ENCODE measurements at places on chromosomes 13 and 19.

GRCh38 chr13:28819046-28819730, 951 bp upstream of the MTUS2 start:
- no peak for DNase-seq

DNA sequence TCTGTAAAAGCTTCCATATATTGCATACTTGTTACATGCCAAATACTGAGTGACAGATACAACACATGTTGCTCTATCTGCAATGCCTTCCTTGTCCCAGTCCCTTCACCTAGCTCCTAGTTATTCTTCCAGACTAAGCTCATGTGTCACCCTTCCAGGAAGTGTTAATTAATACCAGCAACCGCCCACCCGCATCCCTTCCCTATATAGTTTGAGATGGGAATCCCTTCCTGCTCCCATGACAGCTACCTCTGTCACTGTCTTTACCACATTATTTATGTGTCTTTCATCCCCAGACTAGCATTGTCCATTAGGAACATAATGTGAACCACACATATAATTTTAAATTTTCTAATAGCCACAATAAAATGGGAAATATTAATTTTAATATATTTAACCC, 49.5 kb upstream of the FRY start:
- DNase-seq: no peak

DNA sequence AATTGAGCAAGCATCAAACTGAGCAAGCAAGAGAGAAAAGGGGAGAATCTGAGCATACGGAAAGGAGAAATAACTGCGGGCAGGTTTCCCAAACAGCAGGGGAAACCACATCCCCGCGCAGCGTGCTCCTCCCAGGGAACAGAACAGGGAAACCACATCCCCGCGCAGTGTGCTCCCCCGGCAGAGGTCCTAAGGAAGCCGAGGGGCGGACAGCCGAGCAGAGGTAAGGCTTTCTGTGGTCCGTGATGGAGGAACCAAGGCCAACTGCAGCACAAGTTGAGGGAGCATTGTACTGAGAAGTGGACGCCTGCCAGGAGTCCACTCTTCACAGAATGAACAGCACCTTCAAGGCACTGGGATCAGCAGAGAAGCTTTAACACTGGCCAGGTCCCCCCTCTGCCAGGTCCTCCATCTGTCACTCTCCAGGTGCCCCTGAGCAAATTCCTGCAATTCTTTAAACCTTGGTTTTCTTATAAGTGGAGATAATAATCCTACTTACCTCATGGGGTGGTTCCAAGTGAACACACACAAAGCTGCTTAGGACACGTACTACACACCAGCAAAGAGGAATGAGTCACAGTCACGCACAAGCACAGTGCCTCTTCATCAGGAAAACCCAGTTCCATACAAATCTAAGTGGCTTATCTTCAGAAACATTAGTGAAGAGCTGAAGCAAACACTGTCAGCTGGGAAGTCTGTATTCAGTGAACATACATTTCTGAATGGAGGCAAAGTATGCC, 23.0 kb upstream of the LAMP1 start:
- DNase-seq: no peak

DNA sequence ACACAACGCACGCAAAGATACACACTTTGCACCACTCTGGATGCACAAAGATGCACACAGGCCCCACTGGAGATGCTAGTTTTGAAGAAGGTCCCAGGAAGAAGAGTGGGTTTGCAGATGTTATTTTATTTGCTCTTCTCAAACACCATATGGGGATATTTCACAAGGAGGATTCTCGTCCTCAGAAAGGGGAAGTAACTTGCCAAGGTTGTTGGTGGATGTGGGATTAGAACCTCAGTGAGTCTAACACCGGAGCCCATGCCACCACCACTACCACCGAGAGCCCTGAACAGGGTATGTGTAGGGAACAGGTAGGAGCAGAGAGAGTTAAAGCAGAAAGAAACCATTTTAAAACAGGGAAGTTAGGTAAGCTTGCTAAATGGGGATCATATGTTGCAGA, 9.6 kb upstream of the CEACAM6 start:
- DNase-seq: no peak

DNA sequence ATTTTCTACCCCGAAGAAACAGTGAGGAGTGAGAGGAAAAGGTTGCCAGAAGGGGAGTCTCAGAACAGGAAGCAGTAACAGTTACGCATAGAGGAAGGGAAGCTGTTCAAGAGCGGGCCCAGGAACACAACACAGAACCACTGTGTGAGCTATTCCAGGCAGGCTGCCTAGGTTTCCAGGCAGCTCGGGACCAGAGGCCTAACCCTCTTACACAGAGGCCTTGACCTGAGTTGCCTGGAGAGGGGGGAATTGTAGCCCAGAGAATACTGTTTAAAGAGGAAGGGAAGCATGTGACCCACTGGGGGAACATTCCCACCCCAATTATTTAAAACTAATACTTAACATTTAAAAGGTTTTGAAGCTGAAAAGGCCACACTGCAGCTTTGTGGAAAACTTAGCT, 93.3 kb upstream of the ZNF98 start:
- no peak for DNase-seq

DNA sequence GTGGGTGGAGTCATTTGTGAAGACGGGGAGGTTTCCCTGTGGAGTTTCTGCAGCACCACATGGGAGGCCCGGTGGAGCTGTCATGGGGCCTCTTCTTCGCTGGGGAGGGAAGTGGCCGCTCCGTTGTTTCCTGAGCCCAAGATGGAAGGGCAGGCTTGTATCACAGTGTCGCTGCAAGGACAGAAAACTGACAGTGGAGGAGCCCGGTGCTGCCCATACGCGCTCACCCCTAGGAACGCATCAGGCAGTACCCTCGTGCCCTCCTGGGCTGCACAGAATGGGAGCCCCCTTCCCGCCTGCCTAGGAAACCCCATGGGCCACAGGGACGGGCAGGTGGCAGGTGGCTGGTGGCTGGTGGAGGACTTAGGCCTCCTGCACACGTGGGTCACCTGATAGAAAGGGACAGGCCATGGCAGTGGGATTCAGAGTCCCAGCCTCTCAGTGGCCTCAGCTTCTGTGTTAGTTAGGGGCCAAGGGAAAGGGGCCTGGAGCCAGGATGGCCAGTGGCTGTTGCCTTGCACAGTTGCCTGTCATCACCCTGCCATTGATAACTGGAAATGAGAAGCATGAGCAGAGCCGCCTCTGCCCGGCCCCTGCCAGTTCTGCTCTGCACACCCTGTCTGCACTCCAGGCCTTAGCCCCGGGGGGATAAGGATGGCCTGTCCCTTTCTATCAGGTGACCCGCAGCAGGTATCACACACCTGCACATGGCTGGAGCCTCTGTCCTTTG, 7.6 kb downstream of the COL4A2 start:
- no peak for DNase-seq

DNA sequence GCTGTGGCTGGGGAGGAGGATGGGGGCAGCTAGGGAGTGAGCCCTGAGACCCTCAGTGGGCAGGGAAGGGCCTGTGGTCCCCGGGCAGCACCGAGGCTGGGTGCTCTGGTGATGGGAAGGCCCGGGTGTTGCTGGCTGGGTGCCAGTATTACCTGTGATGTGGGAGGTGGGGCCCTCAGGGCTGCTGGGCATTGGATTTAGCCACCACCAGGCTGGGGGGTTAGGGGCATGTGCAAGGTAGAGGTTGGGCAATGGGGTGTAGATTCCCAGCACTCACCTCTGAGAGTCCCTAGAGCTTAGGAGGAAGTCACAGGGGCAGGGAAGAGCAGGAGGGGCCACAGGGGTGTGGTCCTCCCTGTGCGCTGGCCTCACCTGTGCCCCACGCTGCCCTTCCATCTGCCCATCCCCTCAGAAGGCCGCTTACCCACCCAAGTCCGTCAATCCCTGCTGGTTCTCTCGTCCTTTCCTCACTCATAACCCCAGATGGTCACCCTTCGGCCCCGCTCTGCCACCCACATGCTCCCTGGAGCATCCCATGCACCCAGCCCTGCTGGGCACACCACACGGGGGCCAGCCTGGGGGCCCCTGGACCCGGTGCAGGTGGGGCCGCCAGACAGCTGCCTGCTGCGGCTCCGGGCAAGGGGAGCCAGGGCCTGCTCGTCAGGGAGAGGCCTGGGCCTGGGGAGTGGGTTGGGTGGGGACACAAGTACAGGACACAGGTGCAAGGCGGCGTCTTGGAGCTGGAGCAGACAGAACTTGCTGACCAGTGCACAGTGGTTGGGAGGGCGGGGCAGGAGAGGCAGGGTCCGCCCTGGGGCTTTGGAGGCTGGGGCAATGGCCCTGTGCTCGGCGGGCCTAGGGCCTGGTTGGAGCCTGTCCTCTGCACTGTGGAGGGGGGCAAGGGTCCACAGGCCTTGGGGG, 12.5 kb downstream of the EPN1 start:
- DNase-seq: no peak

GRCh38 chr13:27177852-27178251, 6.2 kb upstream of the USP12 start:
- no peak for DNase-seq

- no peak for DNase-seq
Observed at GRCh38 chr13:50672025-50672424, 171.5 kb downstream of the DLEU7 start.

DNA sequence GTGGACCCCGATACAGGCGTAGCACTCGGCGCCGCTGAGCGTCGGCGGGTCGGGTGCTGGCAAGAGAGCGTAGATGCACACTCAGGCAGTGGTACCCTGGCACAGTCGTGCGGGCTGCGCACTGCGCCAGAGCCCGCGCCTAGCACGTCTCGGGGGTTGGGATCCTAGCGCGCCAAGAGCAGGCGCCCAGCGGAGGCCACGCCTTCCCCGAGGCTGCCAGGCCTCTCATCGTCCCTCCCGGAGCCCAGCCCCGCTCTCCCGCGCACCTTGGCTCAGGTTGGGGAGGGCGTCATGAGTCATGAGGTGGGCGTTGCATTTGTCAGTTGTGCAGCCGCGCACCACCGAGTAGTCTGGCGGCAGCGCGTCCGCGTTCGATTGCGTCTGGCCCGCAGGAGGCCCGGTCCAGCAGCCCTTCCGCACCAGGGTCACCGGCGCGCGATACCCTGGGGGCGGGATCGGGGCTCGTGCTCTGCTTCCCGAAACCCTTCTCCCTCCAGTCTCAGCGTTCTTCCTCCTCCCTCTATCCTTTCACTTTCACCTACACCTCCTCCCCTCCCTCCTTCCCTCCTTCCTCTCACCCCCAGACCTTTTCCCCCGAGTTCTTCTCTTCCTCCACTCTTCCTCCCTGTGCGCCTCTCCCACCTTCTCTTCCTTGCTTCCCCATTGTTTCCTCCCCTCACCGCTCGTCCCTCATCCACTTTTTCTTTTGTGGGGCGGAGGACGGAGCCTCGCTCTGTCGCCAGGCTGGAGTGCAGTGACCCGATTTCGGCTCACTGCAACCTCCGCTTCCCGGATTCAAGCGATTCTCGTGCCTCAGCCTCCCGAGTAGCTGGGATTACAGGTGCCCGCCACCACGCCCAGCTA, 3.5 kb downstream of the LYPD5 start:
- DNase-seq: peak; percentile 51

GRCh38 chr13:76339649-76340048, 546.6 kb downstream of the KCTD12 start:
- DNase-seq: no peak

GRCh38 chr13:70390968-70391367, 282.7 kb upstream of the KLHL1 start:
- no peak for DNase-seq

DNA sequence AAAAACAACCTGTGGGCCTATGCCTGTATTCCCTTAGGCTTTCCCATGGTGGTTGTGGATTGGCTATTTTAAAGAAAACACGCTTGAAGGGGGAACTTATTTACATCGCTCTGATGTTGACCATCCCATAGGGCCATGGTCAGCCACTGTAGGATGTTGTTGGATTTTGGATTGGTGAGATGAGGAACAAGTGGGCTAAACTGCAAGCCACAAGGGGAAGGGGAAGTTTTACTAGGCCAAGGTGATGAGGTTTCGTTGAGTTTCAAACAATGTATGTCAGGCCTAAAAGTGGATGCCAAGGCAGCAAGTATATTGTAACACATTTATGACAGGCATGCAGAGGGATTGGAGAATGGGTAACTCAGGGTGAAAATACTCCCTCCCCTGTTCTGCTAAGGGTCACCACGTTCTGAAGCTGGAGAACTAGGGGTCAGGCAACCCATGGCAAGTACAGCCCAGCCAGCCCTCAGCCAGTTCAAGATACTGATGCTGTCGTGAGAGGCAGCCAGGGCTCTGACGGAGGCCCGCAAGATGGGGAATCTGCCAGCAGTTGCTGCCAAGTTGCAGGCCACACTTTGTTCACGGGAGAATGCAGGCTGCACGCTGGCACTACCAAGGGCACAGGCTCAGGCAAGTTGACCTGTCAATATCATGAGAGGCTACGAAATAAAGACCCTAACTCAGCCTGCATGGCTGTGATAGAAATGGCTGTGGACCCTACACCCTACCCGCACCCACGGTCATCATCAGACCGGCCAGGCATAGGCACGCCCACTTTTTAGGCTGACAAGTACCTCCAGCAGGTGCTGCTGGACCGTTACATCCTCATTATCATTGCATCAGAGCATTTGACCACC, 11.1 kb downstream of the IRGC start:
- no peak for DNase-seq

- peak; percentile 50 for DNase-seq
Observed at GRCh38 chr19:3047496-3048189, 14.7 kb downstream of the TLE5 start.

GRCh38 chr13:75312884-75313520, 169.0 kb downstream of the TBC1D4 start:
- no peak for DNase-seq

- no peak for DNase-seq
Observed at GRCh38 chr13:22903301-22903700, 277.5 kb upstream of the SGCG start.

GRCh38 chr13:73900591-73900990, 233.6 kb downstream of the KLF12 start:
- no peak for DNase-seq

GRCh38 chr13:34816245-34816884, 125.7 kb upstream of the NBEA start:
- DNase-seq: no peak

DNA sequence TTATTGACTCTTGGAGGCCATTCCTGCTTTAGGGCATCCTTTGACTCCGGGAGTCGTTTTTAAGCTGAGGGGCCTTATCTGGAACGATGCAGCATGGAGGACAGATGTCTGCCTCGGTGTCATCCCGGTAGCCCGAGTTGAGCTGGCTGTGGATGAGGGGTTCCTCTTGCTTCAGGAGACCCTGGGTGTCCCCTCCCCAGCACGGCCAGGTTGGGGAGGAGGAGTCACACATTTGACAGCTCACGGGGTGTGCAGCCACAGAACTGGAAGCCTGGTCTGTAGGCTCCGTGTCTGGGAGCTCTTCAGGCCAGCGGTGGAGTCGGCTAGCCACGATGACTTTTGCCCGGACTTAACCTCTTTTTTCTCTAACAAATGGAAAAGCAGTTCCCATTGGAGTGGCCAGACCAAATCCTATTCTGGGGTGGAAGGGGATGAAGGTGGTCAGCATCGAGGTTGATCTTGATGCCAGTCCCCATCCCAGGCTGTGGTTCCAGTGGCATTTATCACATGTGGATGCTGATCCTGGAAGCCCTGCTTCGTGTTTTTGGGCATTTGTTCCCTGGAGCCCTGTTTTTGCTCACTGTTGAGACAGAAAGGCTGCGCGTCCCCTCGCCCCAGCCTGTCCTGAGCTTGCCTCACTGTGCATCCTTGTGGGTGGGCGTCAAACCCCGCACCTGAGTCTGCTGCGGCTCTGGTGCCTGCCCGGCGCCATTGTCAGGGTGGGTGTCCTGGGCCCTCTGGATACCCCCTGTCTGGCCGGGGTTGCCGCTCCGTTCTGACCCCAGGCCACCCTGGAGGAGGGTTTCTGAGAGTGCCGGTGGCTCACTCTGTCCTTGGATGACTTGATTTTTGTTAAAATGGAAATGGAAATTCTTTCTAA, 12.0 kb downstream of the TFDP1 start:
- no peak for DNase-seq

- no peak for DNase-seq
Observed at GRCh38 chr13:100560498-100561157, 28.0 kb downstream of the GGACT start.

GRCh38 chr19:10817291-10818038, 18.5 kb downstream of the TMED1 start:
- DNase-seq: no peak

All from activated gamma-delta T cell treated with Interleukin-2 at 50 U/mL for 16 hours (primary cell).